ENCODE measurements at places on chromosomes 6 and 20. TPM values are rescaled to one million over a fixed set of nuclear protein-coding genes. Genes with fewer than 3 reads are reported as not detected.
A peak's percentile ranks its signal among the peaks of the same experiment; 100 is the strongest.

DNA sequence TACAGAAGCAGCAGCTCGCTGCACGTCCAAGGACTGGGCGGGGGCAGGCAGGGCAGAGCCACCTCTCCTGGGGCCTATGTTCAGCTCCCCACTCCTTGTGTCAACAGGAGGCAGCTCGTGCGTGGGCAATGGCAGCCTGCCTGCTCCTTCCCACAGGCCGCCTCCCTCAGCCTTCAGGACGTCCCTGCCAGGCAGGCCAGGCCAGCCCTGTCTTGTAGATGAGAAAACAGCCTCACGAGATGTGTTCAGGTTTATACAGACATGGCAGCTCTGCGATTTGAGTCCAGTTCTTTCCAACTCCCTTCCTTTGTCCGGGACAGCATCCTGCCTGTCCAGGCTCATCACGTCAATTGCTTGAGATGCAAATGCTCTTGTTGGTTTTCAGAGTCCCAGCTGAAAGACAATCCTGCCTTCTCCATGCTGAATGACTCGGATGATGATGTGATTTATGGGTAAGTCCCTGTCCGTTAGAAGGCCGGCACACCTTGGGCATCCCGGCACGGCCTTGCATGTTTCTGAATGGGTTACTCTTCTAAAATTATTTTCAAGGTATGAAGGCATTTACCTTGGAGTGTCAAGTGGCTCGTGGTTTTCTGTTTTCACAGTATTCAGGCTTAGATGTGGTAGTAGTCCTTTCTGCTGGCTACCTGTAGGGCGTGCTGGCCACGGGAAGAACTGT, 13.5 kb downstream of the DYNLT1 start:
- DNase-seq: no peak
- H3K27ac ChIP-seq: peak overlapping the region; percentile 5
- H3K4me3 ChIP-seq: no peak overlapping the region
- H3K36me3 ChIP-seq: peaks cover 26% of the 10 kb centered on the region
- no peaks in the 10 kb centered on the region for H3K27me3 ChIP-seq

DNA sequence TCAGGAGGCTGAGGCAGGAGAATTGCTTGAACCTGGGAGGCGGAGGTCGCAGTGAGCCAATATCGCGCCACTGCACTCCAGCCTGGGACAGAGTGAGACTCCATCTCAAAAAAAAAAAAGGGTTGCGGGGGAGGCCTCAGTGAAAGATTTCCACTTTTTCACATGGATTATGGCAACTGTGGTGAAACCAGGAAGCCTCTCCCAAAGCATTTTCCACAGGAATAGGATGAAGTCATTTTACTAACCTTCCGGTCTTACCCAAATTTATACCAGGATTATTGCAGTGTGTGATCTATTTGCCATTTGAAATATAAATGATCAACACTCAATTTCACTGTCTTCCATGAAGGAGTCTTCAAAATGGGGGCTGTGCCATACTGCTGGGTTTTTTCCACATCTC, 93.6 kb upstream of the FAM8A1 start:
- H3K4me1 ChIP-seq: no peaks in the 10 kb centered on the region
- no peak for DNase-seq
- H3K4me3 ChIP-seq: no peak overlapping the region
- no peaks in the 10 kb centered on the region for H3K27me3 ChIP-seq

- H3K27me3 ChIP-seq: no peaks in the 10 kb centered on the region
- no peaks in the 10 kb centered on the region for H3K36me3 ChIP-seq
- no peak overlapping the region for H3K4me3 ChIP-seq
- DNase-seq: no peak
These were observed 108.5 kb upstream of the NXT1 start for GRCh38 chr20:23242104-23242503.

GRCh38 chr20:1888796-1889463, 6.3 kb upstream of the SIRPA start:
- no peaks in the 10 kb centered on the region for H3K27me3 ChIP-seq
- peaks cover 8% of the 10 kb centered on the region for H3K4me1 ChIP-seq
- H3K27ac ChIP-seq: no peak overlapping the region
- H3K36me3 ChIP-seq: no peaks in the 10 kb centered on the region

- H3K4me1 ChIP-seq: peaks cover 40% of the 10 kb centered on the region
- H3K36me3 ChIP-seq: no peaks in the 10 kb centered on the region
- no peak overlapping the region for H3K4me3 ChIP-seq
- peak; percentile 56 for DNase-seq
- H3K27ac ChIP-seq: peak overlapping the region; percentile 35
These were observed 176.4 kb downstream of the ARID1B start for GRCh38 chr6:156953479-156954146.

GRCh38 chr6:74073999-74074398, 378.0 kb downstream of the CD109 start:
- DNase-seq: no peak
- H3K27me3 ChIP-seq: no peaks in the 10 kb centered on the region
- no peak overlapping the region for H3K4me3 ChIP-seq
- H3K4me1 ChIP-seq: no peaks in the 10 kb centered on the region

DNA sequence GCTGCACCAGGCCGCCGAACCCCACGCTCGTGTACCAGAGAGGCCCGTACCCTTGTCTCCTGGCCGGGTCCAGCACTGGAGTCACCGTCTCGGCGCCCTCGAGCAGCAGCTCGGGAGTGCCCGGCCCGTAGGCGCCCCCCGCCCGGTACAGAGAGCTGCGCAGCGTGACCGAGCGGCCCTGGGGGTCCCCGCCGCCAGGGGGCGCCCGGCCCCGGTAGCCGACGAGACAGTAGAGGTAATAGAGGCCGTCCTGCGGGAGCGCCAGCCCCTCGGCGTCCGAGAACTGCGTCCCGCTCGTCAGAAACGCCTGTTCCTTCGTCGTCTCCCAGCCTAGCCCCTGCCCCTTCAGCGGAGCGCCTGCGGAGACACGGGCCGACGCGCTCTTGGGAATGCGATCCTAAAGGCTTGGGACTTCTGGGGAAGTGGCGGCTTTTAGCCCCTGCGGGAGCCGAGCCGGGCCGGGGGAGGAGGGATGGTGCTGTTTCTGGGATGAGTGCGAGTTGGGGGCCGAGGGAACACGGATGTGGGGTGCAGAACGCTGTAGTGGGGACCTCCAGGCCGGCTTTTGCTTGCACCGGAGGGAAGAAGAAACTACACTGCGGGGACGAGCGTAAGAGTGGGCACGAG, 1.3 kb downstream of the LTB start:
- H3K4me3 ChIP-seq: peak overlapping the region; percentile 71
- DNase-seq: no peak
- H3K27ac ChIP-seq: no peak overlapping the region
- H3K36me3 ChIP-seq: no peaks in the 10 kb centered on the region
- H3K4me1 ChIP-seq: 0 out of 2 replicates have a peak, but pooled peaks cover 5% of the 10 kb centered on the region

GRCh38 chr20:49712996-49713752, 504 bp downstream of the B4GALT5 start:
- no peaks in the 10 kb centered on the region for H3K27me3 ChIP-seq
- peaks cover 64% of the 10 kb centered on the region for H3K4me1 ChIP-seq
- H3K27ac ChIP-seq: peak overlapping the region; percentile 84
- peak overlapping the region; percentile 82 for H3K4me3 ChIP-seq
- H3K36me3 ChIP-seq: peaks cover 24% of the 10 kb centered on the region
- no peak for DNase-seq

- H3K27me3 ChIP-seq: no peaks in the 10 kb centered on the region
- H3K36me3 ChIP-seq: peaks cover 30% of the 10 kb centered on the region
- DNase-seq: no peak
These were observed 39.5 kb downstream of the NKX2-4 start for GRCh38 chr20:21357844-21358243.

GRCh38 chr6:144144996-144145395, 5.3 kb upstream of the STX11 start:
- no peaks in the 10 kb centered on the region for H3K36me3 ChIP-seq
- H3K4me1 ChIP-seq: no peaks in the 10 kb centered on the region
- H3K4me3 ChIP-seq: no peak overlapping the region
- no peak overlapping the region for H3K27ac ChIP-seq

- H3K4me1 ChIP-seq: peaks cover 64% of the 10 kb centered on the region
- no peak overlapping the region for H3K27ac ChIP-seq
- H3K4me3 ChIP-seq: no peak overlapping the region
- 0 out of 2 replicates have a peak, but pooled peaks cover 5% of the 10 kb centered on the region for H3K36me3 ChIP-seq
- DNase-seq: no peak
These were observed 120.4 kb downstream of the ARMC2 start for GRCh38 chr6:108968325-108969316.

GRCh38 chr6:142886431-142887170, 58.4 kb downstream of the HIVEP2 start:
- no peaks in the 10 kb centered on the region for H3K27me3 ChIP-seq
- peak overlapping the region; percentile 74 for H3K27ac ChIP-seq
- H3K36me3 ChIP-seq: 0 out of 2 replicates have a peak, but pooled peaks cover 3% of the 10 kb centered on the region
- peak; percentile 65 for DNase-seq
- no peak overlapping the region for H3K4me3 ChIP-seq

GRCh38 chr20:45322952-45323383, 14.9 kb upstream of the MATN4 start:
- peak; percentile 55 for DNase-seq
- peaks cover 7% of the 10 kb centered on the region for H3K36me3 ChIP-seq
- peaks cover 22% of the 10 kb centered on the region for H3K4me1 ChIP-seq
- H3K27me3 ChIP-seq: no peaks in the 10 kb centered on the region
- H3K27ac ChIP-seq: no peak overlapping the region

DNA sequence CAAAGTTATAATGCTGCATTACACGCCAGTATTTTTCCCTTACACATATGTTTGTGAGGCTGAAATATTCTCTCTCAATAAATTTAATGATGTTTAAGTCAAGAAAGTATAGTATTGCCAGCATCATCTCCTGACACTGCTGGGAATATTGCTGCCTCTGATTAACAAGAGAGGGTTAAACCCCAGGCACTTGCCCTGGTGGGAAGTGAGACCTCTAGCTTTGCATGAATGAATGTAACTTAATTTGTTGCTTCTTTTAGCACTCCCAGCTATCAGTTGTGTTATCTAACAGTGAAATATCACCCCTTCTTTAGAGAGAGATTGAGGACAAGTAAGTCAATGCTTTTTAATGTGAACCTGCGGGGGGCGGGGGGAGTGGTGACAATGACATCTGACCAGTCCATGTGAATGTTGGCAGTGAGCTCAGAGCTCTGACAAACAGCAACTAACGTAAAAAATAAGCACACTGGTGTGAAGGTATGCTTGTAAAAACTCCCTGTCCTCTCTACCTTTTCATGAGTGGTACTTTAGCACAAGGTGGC, 9.8 kb downstream of the FOXA2 start:
- no peaks in the 10 kb centered on the region for H3K27me3 ChIP-seq
- H3K27ac ChIP-seq: no peak overlapping the region
- no peaks in the 10 kb centered on the region for H3K36me3 ChIP-seq
- no peak for DNase-seq

- no peak for DNase-seq
- H3K27me3 ChIP-seq: no peaks in the 10 kb centered on the region
- H3K4me3 ChIP-seq: no peak overlapping the region
- H3K36me3 ChIP-seq: no peaks in the 10 kb centered on the region
- no peaks in the 10 kb centered on the region for H3K4me1 ChIP-seq
These were observed 242.2 kb downstream of the HIVEP2 start for GRCh38 chr6:142702501-142703460.

GRCh38 chr6:21227486-21227885, 366.1 kb upstream of the SOX4 start:
- H3K27me3 ChIP-seq: no peaks in the 10 kb centered on the region
- DNase-seq: no peak
- H3K4me3 ChIP-seq: no peak overlapping the region

- H3K4me3 ChIP-seq: no peak overlapping the region
- H3K36me3 ChIP-seq: no peaks in the 10 kb centered on the region
- H3K27ac ChIP-seq: no peak overlapping the region
- DNase-seq: no peak
These were observed 46.9 kb downstream of the ANKRD6 start for GRCh38 chr6:89479897-89480296.

GRCh38 chr6:53417141-53417540, 68.4 kb upstream of the ELOVL5 start:
- no peaks in the 10 kb centered on the region for H3K36me3 ChIP-seq
- no peaks in the 10 kb centered on the region for H3K27me3 ChIP-seq
- no peak overlapping the region for H3K27ac ChIP-seq
- no peaks in the 10 kb centered on the region for H3K4me1 ChIP-seq

DNA sequence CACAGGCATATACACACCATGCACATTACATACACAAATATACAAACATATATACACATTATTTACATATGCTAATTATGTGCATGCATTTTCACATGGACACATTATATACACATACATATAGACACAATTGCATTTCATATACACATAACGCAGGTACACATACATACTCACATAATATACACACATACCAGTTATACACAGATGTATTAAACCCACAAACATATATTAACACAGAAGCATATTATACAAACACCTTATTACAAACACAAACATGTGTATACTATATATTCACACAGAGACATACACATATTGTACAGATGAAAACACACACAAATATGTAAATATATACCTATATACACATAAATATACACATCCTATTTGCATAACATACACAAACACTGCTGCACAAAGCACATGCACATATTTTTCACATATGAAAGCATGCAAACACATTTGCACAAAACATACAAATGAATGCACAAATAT, 140.2 kb downstream of the VEGFA start:
- H3K36me3 ChIP-seq: no peaks in the 10 kb centered on the region
- no peak for DNase-seq
- peaks cover 18% of the 10 kb centered on the region for H3K4me1 ChIP-seq
- H3K27me3 ChIP-seq: no peaks in the 10 kb centered on the region
- no peak overlapping the region for H3K4me3 ChIP-seq

- no peaks in the 10 kb centered on the region for H3K27me3 ChIP-seq
- H3K4me1 ChIP-seq: peaks cover under 1% of the 10 kb centered on the region
- no peaks in the 10 kb centered on the region for H3K36me3 ChIP-seq
These were observed 36.8 kb downstream of the C6orf15 start for GRCh38 chr6:31075528-31075927.

GRCh38 chr6:110537208-110538123, 61.1 kb upstream of the SLC22A16 start:
- H3K4me1 ChIP-seq: peaks cover 30% of the 10 kb centered on the region
- peak; percentile 47 for DNase-seq
- peak overlapping the region; percentile 92 for H3K27ac ChIP-seq
- H3K27me3 ChIP-seq: no peaks in the 10 kb centered on the region
- no peaks in the 10 kb centered on the region for H3K36me3 ChIP-seq

- H3K4me3 ChIP-seq: peak overlapping the region; percentile 24
- no peak for DNase-seq
- H3K4me1 ChIP-seq: 0 out of 2 replicates have a peak, but pooled peaks cover 6% of the 10 kb centered on the region
- no peaks in the 10 kb centered on the region for H3K27me3 ChIP-seq
- H3K27ac ChIP-seq: no peak overlapping the region
- no peaks in the 10 kb centered on the region for H3K36me3 ChIP-seq
These were observed 9.7 kb downstream of the ANKRD60 start for GRCh38 chr20:58218665-58219341.

The RAB32 gene
- total RNA-seq: 22.6 TPM

The LPA gene
- not detected for total RNA-seq

The ARMH2 gene
- not detected for total RNA-seq

The SPATS1 gene
- total RNA-seq: not detected

The TMEM151B gene
- total RNA-seq: not detected

The MAFB gene
- total RNA-seq: not detected

The PRSS35 gene
- total RNA-seq: not detected

The ZSCAN12 gene
- total RNA-seq: 11.2 TPM

The ENPP3 gene
- not detected for total RNA-seq

The TCP11 gene
- not detected for total RNA-seq

The SMOC2 gene
- not detected for total RNA-seq

The OR10C1 gene
- total RNA-seq: not detected

The MOG gene
- not detected for total RNA-seq

Data from PC-9 (cell line).